ENCODE measurements at places on chromosomes 16 and 17.

DNA sequence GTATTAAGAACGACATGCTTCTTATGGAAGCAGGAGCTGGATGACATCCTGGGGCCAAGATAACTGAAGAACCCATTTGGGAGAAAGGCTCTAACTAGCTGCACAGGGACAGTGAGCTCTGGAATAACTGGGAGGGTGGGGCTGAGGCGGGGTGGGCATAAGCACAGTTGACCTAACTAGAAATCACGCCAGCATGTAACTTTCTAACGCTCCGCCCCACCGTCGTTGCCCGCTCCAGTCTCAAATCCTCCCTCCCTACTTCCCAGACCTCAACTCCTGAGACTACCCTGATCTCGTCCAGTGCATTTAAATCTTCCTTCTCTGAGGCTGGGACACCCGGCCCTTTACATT is 436 bp downstream of the PHB1 start:
- DNase-seq: no peak

GRCh38 chr16:56109205-56109604 is 82.1 kb upstream of the GNAO1 start:
- DNase-seq: no peak

GRCh38 chr17:42883802-42884558 is 16.6 kb upstream of the G6PC1 start:
- no peak for DNase-seq

DNA sequence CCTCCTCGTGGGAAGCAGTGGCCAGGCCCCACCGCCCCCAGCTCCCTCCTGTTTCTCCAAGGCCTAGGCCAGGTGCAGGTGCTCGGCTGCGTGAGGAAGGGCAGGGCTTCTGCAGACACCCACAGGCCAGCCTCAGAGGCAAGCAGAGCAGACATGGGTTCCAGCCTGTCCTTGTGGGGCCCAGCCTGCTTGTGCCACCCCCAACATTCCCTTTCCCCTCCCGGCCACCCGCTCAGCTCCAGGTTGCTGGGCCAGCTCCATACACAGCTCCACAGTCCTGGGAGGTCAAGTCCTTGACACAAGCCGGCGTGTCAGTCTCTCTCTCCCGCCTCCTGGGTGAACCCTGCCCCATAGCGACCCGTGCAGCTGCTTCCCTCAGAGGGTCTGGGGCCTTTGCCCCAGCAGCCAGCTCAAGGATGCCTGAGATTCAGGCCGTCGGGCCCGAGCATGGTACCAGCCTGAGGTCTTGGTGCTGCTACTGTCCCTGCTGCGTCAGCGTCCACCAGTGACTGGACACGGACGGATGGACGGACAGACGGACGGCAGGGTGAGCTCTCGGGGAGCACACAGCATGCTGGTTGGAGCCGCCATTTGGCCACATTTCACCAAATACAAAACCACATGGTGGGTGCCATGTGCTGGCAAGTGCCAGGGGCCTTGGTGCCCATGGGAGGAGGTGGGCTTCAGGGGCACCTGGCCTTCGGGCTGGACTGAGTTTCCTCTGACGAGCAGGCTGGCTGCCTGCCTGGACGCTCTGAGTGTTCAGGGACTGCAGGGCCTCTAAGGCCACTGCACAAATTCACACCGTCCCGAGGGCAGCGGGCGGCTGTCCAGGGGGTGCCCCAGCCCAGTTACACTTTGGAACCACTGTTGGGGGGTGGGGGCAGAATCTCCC is 8.0 kb downstream of the SECTM1 start:
- DNase-seq: no peak

DNA sequence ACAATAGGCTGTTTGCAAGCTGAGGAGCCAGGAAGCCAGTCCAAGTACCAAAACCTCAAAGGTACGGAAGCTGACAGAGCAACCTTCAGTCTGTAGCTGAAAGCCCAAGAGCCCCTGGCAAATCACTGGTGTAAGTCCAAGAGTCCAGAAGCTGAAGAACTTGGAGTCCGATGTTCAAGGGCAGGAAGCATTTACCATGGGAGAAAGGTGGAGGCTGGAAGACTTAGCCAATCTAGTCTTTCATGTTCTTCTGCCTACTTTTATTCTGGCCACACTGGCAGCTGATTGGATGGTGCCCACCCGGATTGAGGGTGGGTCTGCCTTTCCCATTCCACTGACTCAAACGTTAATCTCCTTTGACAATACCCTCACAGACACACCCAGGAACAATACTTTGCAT is 15.3 kb downstream of the CD300LB start:
- no peak for DNase-seq

DNA sequence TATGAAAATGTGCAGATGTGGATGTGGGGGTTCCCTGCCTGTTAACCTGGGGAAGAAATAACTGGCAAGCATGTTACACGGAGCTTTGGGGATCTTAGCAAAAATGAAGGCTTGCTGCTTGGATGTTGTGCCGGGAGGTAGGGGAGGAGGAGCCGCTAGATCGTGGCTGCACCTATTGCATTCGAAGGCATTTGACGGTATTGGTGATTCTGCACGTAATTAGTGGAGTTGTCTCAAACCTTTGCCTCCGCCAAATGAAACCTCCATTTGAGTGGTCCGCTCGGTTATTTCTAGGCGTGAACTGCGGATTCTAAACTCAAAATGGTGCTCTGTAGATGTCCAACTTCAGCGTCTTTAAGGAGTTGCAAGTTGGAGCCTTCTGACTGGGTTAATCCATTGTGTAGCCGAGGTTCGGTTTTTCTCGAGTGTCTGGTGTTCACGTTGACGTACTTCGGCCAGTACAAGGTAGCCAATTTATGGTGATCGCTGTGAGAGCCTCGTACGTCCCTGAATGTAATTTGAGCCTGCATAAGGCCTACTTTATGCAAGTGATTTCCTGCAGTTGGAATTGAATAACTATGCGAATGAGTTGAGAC is 1.5 kb downstream of the TNRC6C start:
- DNase-seq: peak; percentile 44

- DNase-seq: no peak
Measured at GRCh38 chr17:37118366-37119137, 169.8 kb downstream of the AATF start.

DNA sequence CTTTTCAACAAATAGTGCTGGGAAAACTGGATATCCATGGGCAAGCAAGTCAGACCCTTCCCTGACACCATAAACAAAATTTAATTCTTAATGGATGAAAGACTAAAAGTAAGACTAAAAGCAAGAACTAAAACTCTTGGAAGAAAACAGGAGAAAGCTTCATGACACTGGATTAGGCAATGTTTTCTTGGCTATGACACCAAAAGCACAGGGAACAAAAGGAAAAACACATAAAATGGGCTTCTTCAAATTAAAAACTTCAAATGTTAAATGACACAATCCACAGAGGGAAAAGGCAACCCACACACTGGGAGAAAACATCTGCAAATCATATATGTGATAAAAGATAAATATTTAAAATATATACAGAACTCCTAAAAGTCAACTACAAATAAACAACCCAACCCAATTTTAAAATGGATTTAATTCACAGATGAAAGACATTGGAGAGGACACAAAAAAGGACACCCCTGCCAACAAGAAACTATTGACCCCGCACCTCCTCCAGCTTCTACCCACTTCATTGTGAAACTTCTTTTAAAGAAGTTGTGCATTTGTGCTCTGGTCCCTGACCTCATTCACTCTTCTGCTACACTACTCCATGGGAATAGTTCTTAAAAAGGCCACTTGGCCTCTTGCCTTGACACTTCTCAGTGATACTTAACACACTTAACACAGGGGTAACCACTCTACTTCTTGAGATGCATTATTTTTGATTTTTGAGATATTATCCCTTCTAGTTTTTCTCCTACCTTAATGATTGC is 80.3 kb downstream of the TRIM37 start:
- DNase-seq: no peak

GRCh38 chr16:83727018-83727417 is 80.8 kb upstream of the HSBP1 start:
- no peak for DNase-seq

DNA sequence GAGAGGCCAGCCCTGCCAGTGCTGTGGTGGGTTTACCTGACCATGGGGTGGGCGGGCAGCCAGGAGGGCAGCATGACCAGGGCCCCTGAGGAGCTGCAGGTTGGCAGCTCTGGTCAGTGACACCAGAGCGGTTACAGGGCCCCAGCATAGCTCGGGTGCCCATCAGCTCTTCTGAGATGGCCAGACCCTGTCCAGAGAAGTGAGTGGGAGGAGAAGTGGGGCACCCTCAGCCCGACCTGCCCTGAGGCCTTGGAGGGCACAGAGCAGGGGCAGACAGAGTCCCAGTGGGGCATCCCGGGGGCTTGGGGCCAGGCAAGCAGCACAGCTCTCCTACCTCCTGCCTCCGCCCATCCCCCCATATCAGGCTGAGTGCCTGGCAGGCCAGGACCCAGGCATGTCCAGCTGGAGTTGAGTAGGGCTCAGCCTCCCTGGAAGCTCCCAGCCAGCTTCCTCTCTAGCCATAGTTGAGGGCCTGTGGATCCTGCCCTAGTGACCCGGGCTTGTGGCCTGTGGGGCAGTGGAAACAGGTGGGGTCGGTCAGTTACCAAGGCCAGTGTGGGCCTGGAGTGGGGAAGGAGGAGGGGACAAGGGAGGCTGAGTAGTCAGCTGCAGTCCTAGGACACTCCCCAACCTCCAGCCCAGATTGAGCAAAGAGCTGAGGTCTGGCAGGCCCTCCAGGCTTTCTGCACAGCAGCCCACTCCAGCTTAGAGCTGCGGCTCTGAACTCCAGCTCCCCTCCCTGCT is 83.5 kb downstream of the AMFR start:
- no peak for DNase-seq

DNA sequence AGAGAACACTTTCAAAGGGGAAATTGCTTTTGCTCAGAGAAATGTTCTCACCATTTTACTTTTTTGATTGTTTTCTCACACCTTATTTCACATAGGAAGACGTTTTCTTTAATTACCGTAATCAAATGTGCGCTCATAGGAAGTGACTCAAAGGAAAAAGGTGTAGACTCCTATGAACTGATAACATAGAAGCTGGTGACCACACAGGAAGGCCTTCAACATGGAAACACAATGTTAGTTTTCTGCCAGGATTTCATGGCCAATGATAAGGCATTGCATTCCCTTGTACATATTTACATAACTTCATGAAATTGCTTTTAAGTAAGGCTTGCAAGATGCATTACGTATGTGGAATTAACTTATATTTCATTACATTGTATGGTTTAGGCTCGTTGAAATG is 40.9 kb upstream of the KCNJ16 start:
- no peak for DNase-seq

DNA sequence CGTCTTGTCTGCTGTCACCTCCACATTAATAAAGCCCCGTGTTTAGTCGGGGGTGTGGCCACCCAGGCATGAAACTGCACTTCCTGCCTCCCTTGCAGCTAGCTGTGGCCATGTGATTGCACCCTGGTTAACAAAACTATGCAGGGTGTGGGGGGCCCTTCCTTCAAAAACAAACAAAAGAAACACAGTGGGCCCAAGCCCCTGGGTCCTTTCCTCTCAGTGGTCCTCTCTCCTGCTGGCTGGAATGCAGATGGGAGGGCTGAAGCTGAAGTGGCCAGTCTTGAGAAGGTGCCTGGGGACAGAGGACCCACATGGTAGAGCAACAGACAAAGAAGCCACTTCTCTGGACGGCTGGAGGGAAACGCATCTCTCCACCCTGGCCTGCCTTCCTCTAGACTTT is 38.0 kb upstream of the FOXF1 start:
- no peak for DNase-seq

- DNase-seq: no peak
Measured at GRCh38 chr16:24677388-24677787, 52.1 kb upstream of the TNRC6A start.

- DNase-seq: no peak
Measured at GRCh38 chr17:81511554-81511803, 1.1 kb downstream of the ACTG1 start.

DNA sequence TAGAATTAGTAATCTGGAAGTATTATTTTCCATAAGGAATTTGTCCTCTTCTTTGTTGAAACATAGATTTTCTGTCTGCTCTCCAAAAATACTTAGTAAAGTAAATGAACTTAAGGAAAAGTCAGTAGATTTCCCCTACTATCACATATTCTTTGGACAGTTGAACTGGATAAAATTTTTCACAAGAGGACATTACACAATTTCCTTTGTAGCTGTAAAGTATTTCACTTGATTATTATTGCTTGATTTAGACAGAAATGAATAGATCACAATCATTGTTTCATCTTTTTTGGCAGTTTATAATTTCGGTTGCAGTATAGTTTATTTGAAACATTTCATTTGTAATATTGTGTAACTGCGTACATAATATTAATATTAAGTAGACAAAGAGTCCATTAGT is 12.5 kb downstream of the CYB5B start:
- no peak for DNase-seq

- DNase-seq: no peak
Measured at GRCh38 chr16:66188917-66189725, 177.4 kb upstream of the CDH5 start.

GRCh38 chr16:54193665-54194333 is 92.8 kb downstream of the IRX3 start:
- DNase-seq: no peak

DNA sequence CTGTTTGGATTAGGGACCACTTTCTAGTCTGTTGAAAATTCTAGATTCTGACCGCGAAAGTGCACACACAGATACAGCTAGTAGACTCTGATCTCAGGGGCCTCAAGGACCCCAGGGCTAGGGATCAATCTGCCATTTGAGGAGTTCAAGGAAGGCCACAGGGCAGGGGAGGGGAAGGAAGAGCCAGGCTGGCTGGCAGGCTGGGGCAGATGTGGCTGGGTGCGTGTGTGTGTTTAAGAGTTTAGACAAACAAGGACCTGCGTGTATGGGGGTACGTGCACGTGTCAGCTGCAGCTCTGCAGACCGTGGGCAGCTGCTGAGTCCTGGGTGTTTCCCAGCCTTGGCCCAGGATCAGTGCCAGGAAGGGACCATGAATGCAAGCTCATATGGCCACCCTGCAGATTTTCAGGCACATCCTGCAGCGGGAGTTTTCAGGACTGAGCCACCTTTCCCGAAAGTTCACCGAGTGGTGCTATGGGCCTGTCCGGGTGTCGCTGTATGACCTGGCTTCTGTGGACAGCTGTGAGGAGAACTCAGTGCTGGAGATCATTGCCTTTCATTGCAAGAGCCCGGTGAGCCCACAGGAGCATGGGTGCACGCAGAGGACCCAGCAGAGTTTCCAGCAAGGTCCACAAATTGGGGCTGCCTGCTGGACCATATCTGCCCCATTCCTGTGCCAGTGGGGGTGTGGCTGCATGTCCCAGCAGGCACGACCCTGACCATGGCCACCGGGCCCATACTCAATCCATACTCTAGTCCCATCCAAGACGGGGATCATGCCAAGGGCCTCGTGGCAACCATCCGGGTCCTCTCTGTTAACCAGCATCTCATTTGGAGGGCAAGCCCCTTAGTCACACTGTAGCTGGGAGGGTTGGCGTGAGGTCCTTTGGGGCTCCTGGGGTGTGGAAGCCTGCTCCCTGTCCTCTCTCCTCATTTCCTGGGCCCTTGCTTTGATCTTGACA is 10.6 kb downstream of the TRPV2 start:
- DNase-seq: no peak

- no peak for DNase-seq
Measured at GRCh38 chr16:17258848-17259713, 211.7 kb downstream of the XYLT1 start.

Measured in CD4-positive, alpha-beta T cell (primary cell).